Mammary epithelial cell (primary cell): ENCODE measurements at places on chromosomes 2 and 18.

DNA sequence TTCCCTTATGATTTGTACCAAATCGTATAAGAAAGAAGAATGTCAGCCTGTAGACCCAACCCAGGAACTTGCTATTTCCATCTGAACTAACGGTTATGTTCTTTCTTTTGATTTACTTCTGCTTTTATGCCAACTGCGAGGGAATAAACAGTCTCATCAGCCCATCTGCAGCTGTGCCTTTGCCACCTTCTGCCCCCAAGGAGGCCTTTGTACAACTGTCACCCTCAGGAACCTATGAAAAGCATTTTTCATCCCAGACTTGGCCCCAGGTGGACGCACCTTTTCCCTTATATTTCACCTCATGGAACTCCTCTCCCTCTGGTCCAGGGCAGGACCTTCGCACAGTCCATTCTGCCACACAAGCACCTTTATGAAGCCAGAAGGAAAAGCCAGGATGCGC lies 109.8 kb downstream of the AOX1 start:
- DNase-seq = no peak

- no peak for DNase-seq
Observed at GRCh38 chr18:6249788-6250187, 164.9 kb downstream of the L3MBTL4 start.

- no peak for DNase-seq
Observed at GRCh38 chr2:161135951-161136593, 24.2 kb upstream of the TANK start.

GRCh38 chr18:8749492-8749891 lies 44.1 kb downstream of the MTCL1 start:
- no peak for DNase-seq

DNA sequence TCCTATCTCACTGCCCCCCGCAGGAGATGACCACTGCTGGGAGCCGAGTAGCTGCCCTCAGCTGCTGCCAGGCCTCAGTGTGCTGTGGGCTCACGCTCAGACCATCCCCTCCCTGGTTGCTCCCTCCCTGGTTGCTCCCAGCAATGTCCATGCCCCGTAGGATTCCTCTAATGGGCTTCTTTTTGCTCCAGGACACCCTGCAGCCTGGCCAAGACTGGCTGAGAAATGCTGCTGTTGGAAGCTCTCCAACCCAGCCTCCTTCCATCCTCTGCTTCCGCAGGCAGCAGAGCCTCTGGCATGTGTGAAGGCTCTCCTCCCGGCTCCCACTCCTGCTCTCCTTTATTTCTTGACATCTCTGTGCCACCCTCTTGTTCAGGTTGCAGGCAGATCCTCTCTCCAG lies 48.6 kb downstream of the SOX11 start:
- no peak for DNase-seq
